Hematopoietic multipotent progenitor cell treated with erythropoietin and hydrocortisone succinate and interleukin-3 and kit ligand, for 15 days (in vitro differentiated cells): ENCODE measurements at places on chromosomes 4 and X.

DNA sequence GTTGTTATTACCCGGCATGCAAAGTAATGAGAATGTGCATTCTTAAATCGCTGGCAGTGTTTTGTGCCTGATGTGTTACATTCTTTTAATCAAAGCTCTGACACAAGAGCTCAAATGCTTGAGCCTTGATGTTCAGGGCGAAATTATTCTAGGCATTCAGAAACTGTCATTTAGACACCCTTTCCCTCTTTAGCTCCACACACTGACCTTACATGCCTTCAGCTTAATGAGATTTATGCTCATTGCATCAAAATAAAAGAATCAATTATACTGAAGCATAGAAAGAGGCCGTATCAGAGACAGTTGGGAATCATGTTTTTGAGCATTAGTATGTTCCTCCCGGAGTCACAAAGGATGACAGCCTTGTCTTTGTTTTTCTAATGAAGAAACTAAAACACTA, 56.7 kb downstream of the FAM114A1 start:
- DNase-seq, result no peak

DNA sequence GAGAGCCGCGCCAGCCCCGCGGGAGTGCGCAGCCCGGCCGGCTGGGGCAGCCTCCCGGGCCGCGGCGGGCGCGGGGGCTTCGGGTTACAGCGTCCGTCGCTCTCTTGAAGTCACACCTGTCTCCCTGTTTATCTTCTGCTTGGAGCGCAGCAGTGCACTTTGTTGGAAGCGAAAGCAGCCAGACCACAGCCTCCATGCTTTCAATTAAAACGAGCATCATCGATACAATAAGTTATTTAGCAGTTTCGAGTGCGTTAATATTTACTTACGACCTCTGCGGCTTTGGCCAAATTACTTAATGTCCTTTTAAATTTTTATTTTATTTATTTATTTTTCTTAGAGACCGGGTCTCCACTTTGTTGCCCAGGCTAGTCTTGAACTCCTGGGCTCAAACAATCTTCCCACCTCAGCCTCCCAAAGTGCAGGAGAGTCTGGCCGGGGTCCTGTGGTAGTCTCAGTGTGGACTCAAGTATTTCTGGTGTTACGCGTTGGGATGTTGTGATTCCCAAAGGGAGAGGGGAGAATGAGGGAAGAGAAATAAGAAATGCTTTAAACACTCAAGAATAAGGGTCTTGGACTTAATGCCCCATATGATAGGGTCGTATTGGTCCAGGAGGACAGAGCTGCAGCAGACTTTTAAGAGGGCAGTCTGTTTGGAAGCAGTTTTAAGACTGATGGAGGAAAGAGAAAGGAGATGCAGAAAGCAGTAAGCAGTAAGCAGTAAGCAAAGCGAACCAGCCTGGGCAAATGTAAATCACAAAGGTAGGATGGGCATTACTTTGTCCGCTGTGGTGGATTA, 504 bp upstream of the PDLIM3 start:
- no peak for DNase-seq

- no peak for DNase-seq
Observed at GRCh38 chr4:126291886-126292285, 977.1 kb downstream of the FAT4 start.

- no peak for DNase-seq
Observed at GRCh38 chr4:40846532-40846931, 96.8 kb downstream of the NSUN7 start.

GRCh38 chr4:114349543-114350175, 248.9 kb upstream of the UGT8 start:
- no peak for DNase-seq

DNA sequence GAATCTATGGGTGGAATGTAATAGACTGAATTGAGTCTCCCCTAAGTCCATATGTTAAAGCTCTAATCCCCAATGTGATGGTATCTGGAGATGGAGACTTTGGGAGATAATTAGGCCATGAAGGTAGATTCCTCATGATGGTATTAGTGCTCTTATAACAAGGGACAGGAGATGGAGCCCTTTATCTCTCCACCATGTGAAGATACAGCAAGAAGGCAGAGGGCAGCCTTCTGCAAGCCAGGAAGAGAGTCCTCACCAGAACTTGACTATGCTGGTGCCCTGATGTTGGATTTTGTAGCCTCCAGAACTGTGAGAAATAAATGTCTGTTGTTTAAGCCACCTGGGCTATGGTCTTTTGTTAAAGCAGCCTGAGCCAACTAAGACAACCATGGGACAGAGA, 76.4 kb upstream of the F8A3 start:
- DNase-seq, result no peak

DNA sequence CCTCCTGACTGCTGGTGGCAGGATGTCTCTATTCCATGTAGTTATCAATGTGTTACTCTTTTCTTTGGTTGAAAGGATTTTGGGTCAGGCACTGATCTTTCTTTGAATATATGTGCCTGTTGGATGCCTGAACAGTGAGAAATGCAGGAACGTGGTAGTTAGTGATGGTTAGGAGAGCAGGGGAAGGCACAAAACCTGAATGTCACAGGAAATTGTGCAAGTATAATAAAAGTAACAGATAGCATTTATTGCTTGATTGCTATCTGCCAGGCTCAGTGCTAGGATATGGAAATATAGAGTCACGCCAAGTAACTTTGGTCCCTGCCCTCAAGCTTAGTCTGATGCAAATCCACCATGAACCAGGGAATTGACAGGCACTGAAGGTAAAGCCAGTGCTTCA, 219.8 kb upstream of the FAT1 start:
- no peak for DNase-seq

GRCh38 chr4:157217708-157218107, 2.8 kb upstream of the GRIA2 start:
- no peak for DNase-seq

- no peak for DNase-seq
Observed at GRCh38 chr4:120948382-120948781, 25.9 kb upstream of the PRDM5 start.

DNA sequence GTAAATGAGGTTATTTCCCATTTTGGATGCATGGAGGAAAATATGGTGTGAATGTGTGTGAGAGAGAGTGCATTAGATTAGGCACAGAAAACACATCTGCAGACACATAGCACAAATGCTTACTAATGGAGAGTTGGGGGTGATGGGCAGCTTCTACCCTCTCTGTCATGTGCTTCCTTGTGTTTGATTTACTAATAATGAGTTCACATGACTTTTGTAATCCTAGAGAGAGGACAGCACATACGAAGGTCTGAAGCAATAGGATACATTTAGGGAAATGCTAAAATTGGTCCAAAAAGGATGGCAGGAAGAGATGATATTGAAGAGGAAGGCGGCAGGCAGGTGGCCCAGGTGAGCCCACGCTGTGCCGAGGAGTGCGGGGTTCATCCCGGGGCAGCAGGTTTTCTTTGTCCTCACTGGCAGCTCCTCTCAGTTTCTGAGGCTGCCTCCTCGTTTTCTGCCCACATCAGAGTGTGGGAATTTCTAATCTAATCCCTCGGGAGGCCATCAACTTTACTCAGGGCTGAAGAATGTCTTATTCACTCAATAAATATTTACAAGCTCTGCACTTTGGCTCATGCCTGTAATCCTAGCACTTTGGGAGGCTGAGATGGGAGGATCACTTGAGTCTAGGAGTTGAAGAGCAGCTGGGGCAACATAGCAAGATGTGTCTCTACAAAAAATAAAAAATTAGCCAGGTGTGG, 15.9 kb upstream of the MAP9 start:
- DNase-seq, result no peak

GRCh38 chr4:186148336-186148975, 42.9 kb upstream of the CYP4V2 start:
- DNase-seq, result no peak

DNA sequence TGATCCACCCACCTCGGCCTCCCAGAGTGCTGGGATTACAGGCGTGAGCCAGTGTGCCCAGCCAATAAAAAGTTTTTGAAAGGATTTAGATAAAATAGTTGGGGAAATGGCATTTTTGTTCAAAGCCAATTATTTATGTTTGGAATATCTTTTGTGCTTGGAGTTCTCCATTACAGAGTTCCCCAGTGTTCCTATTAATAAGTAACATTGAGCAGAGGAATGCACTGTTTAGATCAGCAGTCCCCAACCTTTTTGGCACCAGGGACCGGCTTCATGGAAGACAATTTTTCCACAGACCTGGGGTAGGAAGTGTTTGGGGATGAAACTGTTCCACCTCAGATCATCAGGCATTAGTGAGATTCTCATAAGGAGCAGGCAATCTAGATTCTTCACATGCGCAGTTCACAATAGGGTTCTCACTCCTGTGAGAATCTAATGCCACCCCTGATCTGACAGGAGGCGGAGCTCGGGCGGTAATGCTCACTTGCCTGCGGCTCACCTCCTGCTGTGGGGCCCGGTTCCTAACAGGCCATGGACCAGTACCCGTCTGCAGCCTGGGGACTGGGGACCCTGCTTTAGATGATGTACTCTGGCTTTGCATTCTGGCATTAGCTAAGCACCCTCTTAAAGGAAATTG, 8.3 kb downstream of the PKD2 start:
- DNase-seq, result no peak

- no peak for DNase-seq
Observed at GRCh38 chrX:3462166-3462508, 115.7 kb upstream of the MXRA5 start.

DNA sequence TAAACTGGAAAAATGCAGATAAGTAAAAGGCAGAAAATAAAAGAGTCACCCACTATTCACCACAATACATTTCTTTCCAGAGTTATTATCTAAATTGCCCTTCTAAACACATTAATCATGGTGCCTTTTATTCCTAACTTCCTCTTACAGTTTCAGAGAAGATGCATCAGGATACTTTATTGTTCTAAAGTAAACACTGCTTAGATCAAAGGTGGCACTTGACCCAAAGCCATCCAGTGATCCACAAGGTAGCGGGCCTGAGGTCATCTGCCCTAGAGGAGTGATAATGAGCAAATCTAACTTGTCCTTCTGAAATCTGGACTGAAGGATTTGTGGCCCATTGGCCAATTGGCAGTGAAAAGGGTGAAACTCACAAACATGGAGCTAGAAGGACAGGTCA, 12.0 kb upstream of the TMEM154 start:
- DNase-seq, result no peak

- DNase-seq, result no peak
Observed at GRCh38 chr4:165709973-165710526, 163.0 kb upstream of the TLL1 start.

- no peak for DNase-seq
Observed at GRCh38 chrX:152908486-152908885, 10.6 kb downstream of the ZNF185 start.

GRCh38 chrX:15207384-15207783, 62.5 kb downstream of the ASB9 start:
- DNase-seq, result no peak

DNA sequence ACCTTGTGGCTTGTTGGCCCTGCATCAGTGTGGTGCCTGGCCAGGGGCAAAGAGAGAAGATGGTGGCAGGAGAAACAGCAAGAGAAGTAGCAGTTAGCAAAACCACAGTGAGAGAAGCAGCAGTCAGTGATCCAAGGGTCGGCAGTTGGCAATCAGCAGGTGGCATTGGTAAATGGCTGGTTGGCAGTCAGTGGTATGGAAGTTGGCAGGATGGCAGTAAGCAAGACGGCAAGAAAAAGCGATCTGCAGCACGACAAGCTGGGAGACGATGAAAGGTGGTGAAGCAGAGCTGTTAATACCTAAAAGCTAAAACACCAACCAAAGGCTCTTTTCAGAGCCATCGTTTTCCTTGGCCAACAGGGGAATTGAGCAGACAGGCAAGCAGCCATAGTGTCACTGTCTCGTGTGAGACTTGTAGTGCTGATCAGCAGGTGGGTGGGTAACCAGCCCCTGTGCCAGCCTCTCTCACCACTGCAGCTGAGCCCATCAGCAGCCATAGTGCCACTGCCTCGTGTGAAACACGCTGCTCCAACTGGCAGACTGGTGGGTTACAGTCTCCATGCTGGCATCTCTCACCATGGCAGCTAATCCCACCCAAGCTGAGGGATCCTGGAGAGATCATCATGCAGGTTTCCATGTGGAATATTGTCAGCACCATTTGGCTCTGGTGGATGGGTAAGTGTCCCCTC, 2078.4 kb downstream of the PCDH7 start:
- no peak for DNase-seq

DNA sequence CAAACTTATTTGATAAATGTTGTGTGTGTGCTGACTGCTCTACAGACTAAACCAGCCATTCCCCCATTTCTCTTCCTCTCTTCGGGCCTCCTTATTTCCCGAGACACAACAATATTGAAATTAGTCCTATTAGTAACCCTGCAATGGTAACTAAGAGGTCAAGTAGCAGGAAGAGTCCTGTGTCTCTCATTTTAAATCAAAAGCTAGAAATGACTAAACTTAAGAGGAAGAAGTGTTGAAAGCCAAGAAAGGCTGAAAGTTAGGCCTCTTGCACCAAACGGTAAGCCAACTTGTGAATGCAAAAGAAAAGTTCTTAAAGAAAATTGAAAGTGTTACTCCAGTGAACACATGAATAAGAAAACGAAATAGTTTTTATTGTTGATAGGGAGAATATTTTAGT, 357.8 kb upstream of the SLC7A11 start:
- no peak for DNase-seq

- DNase-seq, result no peak
Observed at GRCh38 chr4:102217775-102218355, 127.4 kb downstream of the SLC39A8 start.

GRCh38 chrX:27241981-27242380, 221.2 kb downstream of the PPP4R3C start:
- DNase-seq, result no peak

DNA sequence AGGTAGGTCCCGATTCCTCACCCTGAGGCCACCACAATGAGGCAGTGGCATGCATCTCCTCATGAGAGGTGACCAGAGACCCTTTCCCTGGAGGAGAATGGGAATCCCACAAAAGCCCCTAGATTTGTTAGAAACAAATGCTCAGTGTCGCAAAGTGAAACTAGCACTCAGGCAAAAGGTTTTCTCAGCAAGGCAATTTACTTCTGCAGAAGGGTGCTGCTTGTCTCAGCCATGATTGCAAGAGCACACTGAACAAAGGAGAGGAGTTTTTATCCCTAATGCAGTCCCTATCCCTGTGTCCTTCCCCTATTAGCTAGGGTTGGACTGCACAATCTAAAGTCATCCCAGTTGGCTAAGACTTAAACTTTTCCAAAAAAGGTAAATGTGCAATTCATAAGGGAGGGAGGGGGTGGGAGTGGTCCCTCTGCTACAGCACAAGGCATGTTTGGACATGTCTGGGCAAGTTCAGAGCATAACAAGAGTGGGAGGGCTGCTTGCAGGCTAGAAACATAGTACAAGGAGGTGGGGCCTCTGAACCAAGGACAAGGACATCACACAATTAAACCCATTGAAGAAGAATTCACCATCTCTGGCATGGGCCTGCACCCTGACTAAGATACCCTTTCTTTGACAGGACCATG, 185.3 kb downstream of the CCNG2 start:
- no peak for DNase-seq
